ENCODE measurements at places on chromosomes 12 and 14.

GRCh38 chr12:56599797-56600196, 30.3 kb downstream of the BAZ2A start:
- DNase-seq, result peak; percentile 37

- no peak for DNase-seq
These were observed 321.9 kb upstream of the RTL1 start for GRCh38 chr14:101225157-101226152.

DNA sequence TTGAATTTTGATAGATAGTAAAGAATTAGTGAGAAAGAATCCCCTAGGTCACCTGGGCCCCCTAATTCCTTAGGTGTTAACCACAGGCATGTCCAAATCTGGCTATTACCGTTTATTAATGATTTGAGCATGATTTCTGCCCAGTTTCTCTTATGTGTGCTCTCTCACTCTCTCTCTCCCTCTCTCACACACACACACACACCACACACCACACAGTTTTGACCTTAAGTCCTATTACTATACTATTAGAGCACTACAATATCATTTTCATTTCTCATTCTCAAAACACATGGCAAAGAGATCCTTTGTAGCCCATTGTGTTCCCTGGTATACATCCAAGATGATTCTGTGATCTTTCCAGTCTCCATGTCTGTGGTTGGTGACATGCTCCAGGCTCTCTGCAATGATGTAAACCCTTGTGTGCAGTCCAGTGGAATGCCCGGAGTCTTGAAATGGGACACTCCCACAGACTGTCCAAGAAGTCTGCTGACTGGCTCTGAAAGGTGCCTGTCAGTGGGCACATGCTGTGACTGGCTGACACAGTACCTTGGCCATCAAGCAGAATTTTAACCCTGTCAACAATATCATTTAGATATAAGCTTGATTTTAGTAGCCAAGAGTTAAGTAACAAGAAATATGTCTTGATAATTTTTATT, 96.2 kb downstream of the FIGNL2 start:
- no peak for DNase-seq

GRCh38 chr14:57583396-57583795, 89.7 kb upstream of the CCDC198 start:
- no peak for DNase-seq

GRCh38 chr12:102691773-102692555, 211.6 kb upstream of the IGF1 start:
- DNase-seq, result no peak

- no peak for DNase-seq
These were observed 116.6 kb upstream of the PLEKHA5 start for GRCh38 chr12:19012965-19013364.

DNA sequence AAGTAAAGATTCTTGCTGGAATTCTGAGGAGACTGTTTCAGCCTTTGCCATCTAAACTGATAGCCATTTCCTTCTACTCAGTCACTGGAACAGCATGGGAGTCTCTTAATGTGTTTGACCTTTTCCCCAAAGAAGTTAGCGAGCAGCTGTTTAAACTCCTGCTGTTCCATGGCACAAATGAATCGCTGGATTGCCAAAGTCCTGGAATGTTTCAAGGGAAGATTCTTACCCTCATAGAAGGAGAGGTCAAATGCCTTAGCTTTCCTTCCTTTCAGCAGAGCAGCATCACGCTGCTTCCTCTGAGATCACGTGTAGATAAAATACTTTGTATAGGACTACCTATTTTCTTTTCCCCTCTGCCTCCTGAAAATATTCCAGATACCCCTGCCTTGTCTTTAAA, 10.5 kb upstream of the NR2C1 start:
- no peak for DNase-seq

DNA sequence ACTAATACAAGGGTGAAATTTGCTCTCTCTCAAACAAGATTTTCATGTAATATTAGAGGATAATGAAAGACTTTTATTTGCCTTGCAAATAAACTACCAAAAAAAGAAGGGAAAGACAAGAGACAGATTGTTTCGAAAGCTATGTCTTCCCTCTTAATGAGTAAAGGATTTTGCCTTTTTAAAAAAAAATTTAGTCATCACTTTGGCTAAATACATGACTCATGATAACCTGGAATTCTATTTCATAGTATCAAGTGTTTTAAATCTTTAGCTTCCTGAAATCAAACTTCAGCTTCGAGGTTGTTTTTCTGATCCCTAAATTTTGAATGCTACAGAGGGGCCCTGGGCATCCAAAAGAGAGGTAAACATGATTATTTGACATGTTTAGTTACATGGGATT, 144.4 kb downstream of the CCDC59 start:
- no peak for DNase-seq

DNA sequence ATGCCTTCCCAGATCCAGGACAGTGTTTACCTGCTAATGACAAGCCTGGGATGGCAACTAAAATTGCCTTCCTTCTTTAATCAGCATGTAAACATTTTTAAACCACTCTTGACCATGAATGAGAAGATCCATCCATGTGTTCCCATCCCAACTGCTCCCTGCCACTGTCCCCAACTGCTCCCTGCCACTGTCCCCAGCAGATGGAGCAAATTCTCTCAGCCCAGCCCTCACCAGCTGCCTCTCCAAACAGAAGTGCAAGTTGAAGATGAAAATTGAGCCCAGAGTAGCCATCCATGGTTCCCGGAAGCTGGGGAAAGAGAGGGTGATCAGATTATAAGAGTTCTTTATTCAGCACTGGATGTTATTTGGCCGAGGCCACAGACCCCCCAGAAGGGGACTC, 133.1 kb downstream of the SLC15A4 start:
- DNase-seq, result peak; percentile 95

- DNase-seq, result no peak
These were observed 261.4 kb upstream of the NPAS3 start for GRCh38 chr14:32677129-32677780.

GRCh38 chr14:105087963-105088811, 23.0 kb upstream of the GPR132 start:
- no peak for DNase-seq

GRCh38 chr12:57620936-57621496, 9.8 kb downstream of the ARHGEF25 start:
- DNase-seq, result no peak

DNA sequence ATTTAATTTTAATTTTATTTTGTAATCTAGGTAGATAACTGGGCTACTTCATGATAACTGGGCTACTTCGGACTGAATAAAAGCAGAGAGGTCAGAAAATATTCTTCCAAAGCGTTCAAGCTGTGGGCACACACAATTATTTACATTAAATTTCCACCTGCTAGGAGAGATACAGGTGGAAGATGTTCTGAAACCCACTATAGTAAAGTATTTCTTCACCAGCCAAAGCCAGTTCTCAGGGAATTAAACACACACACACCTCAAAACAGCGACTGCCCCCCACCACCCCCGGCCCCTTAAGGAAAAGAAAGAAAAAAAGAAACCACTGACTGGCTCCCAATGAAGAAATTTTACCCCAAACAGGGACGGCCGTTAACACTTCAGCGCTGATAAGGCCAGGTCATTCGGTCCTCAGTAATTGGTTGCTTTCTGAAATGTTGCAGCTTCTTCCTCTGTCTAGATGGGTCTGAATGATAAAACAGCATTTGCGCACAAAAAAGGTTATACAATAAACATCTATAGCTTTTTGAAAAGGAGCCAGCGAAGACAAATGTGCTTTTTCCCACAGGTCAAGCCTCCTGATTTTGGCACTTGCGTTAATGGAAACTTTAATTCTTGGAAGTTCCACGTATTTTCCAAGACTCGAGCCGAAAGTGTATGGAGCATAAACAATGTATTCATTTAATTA, 771 bp upstream of the KCNJ8 start:
- no peak for DNase-seq

GRCh38 chr14:47778631-47779030, 103.2 kb upstream of the MDGA2 start:
- no peak for DNase-seq

DNA sequence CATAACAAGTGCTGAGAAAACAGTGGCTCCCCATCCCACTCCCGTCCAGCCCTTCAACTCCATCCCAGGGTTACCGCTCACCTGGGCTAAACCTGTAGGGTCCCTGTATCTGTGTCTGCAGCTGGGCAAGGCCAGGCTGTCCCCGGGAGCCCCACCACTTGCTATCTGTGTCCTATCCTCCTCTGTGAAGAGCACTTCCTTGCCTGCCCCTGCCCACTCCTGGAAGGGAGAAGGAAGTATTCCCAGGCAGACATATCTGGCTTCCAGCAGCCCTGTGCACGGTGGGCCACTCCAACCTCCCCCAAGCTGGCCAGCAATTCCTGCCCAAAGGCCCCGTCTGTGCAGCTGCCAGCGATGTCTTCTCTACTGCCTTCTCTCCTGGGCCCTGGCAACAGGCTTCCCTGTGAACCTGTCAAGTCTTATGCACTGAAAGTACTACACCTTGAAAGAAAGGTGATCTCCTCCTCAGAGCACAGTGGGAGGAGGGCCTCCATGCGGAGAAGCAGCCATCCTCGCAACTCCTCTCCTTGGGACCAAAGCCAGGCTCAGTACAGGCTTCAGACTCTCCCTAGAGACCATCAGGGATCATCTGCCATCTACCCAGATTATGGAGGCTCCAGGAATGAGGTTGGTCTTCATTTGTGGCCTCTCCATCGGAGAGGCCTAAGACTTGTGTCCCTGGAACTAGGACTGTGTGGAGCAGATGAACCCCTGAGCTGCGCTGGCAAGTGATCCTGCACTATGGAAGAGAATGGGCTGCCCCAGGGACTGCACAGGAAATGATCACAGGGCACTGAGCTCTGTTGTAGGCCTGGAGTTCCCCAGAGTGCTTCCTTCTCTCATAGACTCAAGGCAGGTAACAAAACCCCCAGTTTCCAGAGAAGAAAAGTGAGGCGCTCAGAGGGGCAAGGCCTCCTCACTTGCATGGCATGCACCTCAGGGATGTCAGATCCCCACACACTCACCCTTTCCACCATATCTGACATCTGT, 663.6 kb downstream of the BCL11B start:
- DNase-seq, result no peak

- no peak for DNase-seq
These were observed 33.0 kb downstream of the CDKL1 start for GRCh38 chr14:50363714-50364111.

DNA sequence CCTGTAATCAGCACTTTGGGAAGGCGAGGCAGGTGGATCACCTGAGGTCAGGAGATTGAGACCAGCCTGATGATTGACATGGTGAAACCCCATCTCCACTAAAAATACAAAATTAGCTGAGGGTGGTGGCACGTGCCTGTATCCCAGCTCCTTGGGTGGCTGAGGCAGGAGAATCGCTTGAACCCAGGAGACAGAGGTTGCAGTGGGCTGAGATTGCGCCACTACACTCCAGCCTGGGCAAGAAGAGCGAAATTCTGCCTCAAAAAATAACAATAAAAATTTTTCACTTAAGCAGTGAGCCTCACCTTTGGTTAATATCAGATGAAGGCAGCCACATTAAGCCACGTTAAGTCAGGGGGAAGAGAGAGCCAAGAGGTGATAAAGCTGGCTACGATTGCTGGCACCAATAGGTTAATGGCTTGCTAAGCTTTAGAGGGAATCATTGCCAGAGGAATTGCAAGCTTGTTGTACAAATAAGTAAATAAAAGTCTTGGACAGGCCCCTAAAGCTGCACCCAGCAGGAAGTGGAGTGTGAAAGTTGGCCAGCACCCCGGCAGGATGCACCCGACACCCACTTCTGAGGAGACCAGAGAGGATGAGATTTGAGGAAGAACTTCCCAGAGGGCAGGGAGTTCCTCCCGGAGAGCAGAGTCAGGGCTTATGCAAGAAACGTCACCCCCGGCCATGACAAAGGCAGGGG, 41.3 kb upstream of the TESC start:
- DNase-seq, result peak; percentile 36

- DNase-seq, result peak; percentile 9
These were observed 294.3 kb downstream of the APAF1 start for GRCh38 chr12:98939350-98939749.

- DNase-seq, result no peak
These were observed 44.0 kb downstream of the DLK1 start for GRCh38 chr14:100770605-100771120.

GRCh38 chr14:104108570-104109541, 23.4 kb downstream of the ASPG start:
- DNase-seq, result no peak

DNA sequence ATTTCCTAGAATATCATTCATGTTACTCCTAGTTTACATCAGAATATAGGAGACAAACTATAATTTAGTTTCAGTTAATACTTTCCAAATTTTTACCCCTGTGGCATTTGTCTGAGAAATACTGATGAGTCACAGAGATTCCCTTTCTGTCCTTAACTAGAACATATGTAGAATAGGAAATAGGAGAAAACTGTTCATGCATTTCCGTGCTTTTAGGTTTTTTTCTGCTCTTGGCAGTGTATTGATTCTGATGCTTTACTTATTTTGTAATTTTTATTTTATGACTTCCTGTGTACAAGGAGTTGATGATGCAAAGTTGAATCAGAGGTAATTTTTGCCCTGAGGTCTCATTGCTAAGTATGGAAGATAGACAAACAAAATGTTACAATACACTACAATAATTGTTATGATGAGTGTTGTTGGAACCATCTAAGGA, 23.0 kb downstream of the MNAT1 start:
- DNase-seq, result no peak

- DNase-seq, result peak; percentile 28
These were observed 79.0 kb downstream of the TMEM30B start for GRCh38 chr14:61202124-61202523.
